ENCODE measurements at places on chromosomes 16 and 17.
A peak's percentile ranks its signal among the peaks of the same experiment; 100 is the strongest.

- no peak for DNase-seq
Observed at GRCh38 chr16:58904291-58904690, 170.2 kb upstream of the GOT2 start.

DNA sequence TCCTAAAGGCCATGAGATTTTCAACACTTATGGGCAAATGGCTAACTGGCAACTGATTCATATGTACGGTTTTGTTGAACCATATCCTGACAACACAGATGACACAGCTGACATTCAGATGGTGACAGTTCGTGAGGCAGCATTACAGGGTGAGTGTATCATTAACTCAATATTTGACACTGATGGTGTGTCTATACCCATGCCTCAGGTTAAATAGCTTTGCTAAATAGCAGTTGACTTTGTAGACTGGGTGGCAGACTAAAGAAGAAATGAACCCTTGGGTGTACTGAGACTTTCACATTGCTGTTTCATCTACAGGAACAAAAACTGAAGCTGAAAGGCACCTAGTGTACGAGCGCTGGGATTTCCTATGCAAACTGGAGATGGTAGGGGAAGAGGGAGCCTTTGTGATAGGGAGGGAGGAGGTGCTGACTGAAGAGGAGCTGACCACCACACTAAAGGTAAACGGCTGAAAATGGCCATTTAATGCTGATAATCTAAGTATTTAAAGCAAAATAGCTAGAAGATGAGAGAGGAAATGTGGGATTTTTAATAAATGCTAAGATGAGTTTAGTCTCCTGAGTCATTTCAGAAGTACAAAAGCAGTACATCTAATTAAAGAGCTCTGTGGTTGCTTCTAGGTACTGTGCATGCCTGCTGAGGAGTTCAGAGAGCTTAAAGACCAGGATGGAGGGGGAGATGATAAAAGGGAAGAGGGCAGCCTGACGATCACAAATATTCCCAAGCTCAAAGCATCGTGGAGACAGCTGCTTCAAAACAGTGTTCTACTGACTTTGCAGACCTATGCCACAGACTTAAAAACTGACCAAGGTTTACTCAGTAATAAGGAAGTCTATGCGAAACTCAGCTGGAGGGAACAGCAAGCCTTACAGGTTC is 3.0 kb downstream of the SETD6 start:
- no peak for DNase-seq

- DNase-seq = peak; percentile 52
Observed at GRCh38 chr17:45273551-45273957, 11.7 kb upstream of the SPATA32 start.

DNA sequence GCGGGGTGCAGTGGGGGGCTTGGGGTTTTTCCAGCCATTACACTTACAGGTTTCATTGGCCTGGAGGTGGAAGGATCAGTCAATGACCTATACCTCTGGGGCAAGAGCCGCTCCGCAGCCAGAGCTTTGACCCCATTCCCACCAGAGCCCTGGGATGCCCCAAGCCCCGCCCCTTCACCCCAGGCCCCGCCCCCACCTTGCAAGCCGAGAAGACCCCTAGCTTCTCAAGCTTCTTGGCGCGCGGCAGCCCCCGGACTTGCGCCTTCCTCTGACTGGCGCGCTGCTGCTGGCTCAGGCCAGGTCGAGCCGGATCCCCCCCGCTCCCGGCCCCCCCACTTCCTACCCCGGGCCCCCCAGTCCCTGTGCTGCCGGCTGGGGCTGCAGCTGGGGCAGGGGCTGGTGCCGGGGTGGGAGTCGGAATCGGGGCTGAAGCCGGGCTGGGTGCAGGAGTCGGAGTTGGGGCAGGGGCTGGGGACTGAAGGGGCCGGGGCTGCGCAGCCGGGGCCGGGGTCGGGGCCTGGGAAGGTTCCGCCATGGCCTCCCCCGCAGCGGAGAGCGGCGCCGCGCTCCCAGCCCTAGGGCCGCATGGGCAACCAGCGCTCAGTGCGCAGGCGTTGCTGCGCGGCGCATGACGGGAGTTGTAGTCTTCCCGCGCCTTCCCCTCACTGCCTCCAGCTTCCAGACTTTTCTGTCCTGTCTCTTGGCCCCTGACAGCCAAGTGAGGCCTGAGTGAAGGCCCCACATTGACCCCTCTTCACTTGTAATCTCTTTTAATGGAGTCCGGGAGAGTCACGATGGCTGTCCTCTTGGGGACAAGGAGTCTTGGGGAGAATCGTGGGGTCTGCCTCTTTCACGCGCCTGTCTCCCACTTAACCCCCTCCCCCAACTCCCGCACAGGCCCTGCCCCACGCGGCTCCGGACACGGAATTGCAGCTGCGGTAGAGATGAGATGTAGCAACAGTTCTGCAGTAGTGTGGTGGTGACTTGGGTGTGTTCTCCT is at the start of gene KAT2A:
Gene KAT2A, minus strand, starts transcription at position 598 of the 1,000 bp plus-strand sequence. Its CDS starts 63 bp downstream, at position 535.
- peak; percentile 48 for DNase-seq

DNA sequence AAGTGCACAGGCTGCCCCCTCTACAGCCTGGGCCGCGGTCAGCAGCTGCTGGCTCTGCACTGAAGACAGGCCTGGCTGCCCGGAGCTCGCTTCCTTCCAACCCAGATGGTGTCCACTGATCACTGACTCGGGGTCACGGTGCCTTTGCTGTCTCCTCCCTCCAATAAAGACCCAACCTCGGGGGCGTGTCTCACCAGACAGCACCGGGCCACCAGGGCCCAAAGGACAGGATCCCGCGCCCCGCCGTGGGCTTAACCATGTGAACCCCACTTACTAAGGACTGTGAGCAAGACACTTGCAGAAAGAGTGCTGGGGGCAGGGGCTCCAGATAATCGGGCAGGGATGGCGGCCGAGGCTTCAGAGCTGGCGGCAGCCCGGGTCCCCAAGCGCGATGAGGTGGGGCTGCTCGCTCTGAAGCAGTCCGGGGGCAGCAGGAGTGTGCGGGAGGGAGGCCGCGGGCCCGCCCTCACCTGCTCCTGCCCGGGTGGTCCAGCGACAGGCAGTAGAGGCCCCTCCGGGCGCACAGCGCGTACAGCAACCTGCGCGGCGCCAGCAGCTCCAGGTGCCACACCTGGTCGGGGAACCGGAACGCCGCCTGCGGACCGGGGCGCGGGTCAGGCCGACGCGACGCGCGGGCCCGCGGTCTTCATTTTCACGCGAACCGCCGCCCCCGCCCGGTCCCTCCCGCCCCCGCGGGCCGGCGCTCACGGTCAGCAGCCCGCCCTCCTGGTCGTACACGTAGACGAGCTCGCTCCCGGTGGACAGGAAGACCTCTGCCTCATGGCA is 502 bp downstream of the FAAP100 start:
- DNase-seq = no peak

DNA sequence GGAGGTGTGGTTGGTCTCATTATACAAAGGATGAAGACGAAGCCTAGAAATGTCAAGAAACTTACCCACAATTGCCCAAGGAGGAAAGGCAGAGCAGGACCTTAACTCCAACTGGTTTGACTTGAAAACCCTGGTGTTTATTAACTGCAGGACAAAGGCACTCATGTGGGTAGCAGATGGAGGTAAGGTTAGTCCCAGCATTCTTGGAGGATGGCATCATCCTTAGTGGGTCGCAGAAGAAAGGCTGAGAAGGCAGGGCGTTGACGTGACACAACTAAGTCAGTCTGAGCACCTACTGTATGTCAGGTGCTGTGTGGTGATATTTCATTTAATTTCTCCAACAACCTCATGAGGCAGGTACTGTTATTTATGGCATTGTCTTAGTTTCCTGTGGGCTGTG is 101.3 kb downstream of the HAPSTR1 start:
- DNase-seq = peak; percentile 13

- peak; percentile 72 for DNase-seq
Observed at GRCh38 chr17:38598536-38598935, 7.2 kb downstream of the SRCIN1 start.

Data from astrocyte (in vitro differentiated cells and primary cell).